OCI-M1 (cell line): ENCODE measurements at places on chromosomes 1 and 21.

DNA sequence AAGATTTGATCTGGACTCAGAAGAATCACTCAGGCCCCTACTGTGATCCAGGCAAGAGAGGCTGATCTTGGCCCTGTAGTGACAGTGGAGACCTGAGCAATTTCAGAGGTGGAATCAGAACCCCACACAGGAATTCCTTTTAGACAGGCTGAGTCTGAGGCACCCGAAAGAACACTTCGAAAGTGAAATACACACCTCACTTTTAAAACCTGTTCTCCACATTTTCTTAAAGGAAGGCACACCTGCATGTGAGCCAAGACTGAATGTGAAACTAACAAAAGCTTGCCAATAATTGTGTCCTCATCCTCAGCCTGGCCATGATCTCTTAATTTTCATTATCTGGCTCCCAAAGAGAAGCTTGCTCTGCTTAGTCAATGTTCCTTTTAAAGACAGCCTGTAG, 32.2 kb downstream of the SIPA1L2 start:
- DNase-seq = no peak

DNA sequence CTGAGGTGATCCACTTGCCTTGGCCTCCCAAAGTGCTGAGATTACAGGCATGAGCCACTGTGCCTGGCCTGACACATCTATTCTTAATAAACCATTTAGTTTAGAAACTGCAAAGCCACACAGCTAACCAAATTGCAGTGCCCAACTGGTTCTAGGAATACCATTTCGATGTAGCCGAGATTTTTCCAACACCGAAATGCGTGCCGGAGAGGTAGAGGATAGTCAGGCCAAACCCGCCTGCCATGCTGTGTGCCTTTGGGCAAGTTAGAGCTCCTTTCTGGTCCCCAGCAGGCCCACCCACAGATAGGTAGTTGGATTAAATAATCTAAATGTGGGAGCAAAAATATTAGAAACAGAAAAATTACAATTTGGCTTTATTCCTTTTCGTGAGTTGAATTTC, 254.4 kb downstream of the FOXD2 start:
- DNase-seq = no peak

DNA sequence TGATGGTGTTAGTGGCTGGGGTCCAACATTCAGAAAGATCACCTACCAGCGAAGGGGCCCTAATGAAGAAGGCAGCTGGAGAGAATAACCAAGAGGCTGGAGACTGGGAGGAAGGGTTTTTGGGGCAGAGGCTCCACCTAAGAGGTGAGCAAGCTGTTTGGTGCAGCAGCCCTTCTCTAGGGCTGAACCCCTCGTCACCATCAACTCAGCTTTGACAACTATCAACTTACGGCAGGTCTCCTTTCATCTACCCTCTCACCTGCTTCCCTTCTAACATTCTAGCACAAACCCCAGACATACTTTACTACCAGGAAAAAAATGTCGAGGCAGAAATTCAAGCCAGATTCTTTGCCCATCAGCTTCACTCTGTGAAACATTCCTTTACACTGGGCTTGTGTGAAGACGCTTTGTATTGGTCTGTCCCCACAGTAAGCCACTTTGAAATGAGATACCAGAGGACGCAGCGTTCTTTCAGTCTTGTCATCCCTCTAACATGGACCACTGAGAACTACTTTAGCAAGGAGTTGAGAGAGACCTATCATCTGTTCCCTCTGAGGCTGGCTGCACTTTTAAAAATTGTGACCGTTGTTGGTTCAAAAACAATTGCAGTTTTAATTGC, 84.6 kb downstream of the RAVER2 start:
- no peak for DNase-seq

GRCh38 chr1:185767508-185768120, 33.4 kb downstream of the HMCN1 start:
- DNase-seq = no peak

DNA sequence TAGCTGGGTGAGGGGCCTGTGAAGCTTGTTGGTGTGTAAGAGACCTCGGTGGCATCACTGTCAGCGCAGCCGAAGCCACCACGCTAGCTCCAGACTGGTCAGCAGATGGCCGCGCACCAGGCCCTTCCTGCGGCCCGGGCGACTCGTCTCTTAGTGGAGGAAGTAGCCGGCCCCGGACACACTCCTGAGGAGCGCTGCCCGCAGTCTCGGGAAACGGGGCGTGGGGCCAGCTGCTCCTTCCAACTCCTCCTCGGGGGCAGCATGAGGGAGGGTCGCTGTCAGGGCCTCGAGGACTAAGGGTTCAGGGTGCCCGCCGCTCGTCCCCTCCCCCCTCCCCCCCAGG, 20.4 kb downstream of the H3-3A start:
- DNase-seq = peak; percentile 64
